ENCODE measurements at places on chromosomes 12 and 14.

DNA sequence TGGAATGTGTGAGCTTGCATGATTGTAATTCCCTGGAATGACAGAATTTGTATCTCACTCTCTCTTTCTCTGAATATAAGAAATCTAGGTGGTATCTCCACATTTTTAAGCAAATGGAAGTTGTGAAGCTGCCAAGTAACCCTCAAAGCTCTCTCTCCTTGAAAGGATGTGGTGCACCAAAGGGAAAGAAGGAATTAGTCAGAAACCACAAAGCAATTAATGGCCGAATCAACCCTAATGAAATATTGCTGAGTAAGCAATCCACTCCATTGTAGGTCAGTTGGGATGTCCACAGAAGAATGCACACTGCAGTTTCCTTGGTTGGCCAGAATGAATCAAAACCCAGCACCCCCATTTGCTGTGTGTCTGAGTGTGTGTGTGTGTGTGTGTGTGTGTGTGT is 153.5 kb downstream of the KCNA5 start:
- DNase-seq, result no peak

- DNase-seq, result peak; percentile 64
These were observed 4.5 kb downstream of the DHH start for GRCh38 chr12:49089821-49090773.

DNA sequence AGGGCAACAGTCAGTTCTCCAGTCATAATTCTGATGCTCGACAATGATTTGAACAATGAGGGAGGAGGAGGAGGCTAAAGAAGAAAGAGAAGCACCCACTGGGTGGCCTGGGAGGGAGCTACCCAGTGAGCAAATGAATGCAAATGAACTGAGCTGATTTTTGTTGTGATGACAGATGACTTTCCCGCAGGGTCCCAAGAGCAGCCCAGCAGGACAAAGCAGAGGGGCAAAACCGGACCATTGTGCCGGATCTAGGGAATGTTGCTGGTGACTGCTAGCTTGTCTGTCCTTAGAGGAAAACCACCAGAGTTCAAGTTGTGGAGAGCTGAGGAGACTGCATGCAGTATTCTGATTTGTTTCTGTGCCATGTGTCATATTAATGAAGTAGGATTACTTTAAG is 162.8 kb downstream of the MON2 start:
- DNase-seq, result no peak

DNA sequence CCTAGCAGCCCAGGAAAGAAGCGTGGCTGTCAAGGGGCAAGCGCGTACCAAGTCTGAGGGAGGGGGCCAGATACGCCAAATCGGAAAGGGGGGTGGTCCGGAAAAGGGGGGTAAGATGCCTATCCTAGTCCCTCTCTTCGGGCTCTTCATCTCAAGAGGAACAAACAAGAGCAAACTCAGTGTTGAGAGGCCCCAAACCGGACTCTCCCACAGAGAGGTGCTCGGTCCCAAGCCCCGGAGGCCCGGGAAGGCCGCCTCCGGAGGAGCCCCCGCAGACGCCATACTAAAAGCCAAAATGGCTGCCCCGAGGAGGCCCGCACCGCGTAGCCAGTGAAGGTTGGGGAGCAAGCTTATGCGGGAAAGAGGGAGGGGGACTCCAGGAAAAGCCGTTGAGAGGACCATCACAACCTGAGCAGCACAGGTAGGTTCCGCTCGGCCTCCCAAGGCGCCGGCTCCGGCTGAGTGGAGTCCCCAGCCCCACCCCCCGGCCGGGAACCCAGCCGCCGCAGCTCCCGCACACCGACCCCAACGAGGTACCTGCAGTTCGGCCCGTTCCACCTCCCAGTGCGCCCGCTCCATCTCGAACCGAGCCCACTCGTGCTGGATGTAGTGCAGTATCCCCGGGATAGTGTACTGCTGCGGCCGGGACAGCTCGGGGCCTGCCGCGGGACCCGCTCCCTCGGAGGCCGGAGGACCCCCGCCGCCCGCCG is at the start of gene AP4S1:
Gene AP4S1 (plus strand): TSS at position 283 of the 710 bp plus-strand sequence. CDS start 40,548 bp downstream, outside the sequence.
- DNase-seq, result peak; percentile 76

DNA sequence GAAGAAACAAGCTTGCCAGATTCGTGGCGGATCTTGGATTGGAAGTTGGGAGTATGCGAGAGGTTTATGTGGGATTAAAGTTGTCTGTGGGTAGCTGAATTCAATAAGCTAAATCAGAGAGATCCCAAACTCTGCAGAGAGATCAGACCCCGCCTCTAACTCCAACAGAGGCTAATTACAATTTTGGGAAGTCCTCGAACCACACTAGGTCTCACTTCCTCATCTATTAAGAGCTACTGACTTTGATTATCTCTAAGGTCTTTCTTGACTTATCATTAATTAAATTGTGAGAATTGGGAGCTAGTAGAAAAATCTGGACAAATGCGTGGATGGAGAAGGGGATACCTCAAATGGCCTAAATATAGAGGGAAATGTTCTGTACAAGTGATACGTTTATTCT is 9.1 kb downstream of the NTF3 start:
- DNase-seq, result no peak

GRCh38 chr12:3795492-3796133 is 42.7 kb upstream of the CRACR2A start:
- DNase-seq, result no peak

DNA sequence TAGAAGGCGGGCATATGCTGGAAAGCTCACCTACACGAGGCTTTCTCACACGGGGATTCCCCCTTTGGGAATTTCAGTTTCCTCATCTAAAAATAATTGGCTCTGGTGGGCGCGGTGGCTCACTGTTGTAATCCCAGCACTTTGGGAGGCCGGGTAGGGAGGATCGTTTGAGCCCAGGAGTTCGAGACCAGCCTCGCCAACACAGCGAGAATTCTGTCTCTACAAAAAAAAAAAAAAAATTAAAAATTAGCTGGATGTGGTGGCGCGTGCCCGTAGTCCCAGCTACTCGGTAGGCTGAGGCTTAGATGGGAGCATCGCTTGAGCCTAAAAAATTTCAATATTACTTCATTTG is 400 bp upstream of the NDUFA12 start:
- no peak for DNase-seq

DNA sequence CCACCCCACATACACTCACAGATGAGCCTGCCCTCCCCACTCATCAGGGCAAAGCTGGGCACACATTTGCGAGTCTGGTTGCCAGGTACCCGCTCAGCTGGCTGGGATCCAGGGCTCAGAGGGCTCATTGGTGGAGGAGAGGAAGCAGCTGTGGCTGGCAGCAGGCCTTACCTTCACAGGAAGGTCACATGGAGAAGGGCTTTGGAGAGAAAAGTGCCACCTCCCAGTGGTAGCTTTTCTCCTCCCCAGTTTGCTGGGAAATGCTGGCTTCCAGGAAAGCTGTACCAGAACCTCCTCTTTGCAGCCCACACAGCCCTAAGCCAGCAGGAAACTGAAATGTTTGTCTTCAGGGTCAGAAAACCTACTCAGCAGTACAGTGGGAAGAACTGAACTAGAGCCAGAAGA is 55.6 kb downstream of the LGMN start:
- DNase-seq, result no peak

DNA sequence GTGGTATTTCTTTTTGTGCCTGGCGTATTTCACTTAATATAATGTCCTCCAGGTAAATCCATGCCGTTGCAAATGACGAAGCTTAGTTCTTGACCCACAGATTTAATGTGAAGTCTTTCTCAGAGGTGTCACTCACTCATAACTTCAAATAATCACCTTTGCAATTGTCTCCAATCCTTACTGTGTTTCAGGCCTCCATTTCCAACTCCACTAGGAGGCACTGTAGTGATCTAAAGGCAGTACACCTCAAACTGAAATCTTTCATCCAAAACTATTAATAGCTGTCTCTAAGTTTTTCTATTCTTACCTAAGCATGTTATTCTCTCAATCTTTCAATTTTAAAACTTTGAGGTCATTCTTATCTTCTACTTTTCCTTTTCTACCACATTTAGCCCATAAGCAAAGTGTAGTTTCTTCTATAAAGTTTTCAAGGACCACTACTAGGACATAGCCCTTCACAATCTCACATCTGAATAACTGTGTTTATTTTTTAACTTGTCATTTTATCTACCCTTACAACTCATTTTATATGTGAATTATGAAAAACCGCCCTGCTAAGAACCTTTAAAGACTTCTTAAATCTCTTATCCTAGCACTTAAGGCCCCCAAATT is 25.5 kb upstream of the FBXO34 start:
- DNase-seq, result no peak

GRCh38 chr12:96710127-96710745 is 196.8 kb upstream of the NEDD1 start:
- DNase-seq, result no peak

GRCh38 chr12:124599074-124599999 is 31.9 kb upstream of the NCOR2 start:
- DNase-seq, result peak; percentile 53

- DNase-seq, result no peak
These were observed 444.3 kb downstream of the NELL2 start for GRCh38 chr12:44431647-44432343.

All from activated T-cell treated with anti-CD3 and anti-CD28 coated beads, Interleukin-2, amount 50 U/mL, for 48 hours (primary cell).